Uterine smooth muscle cell (primary cell): ENCODE measurements at places on chromosomes 16 and 17. TPM values are rescaled to one million over a fixed set of nuclear protein-coding genes. Genes with fewer than 3 reads are reported as not detected.

PYCARD gene
- 57.3 and 76.4 TPM in 2 replicates for total RNA-seq

USH1G gene
- under 0.01 TPM in 1 of 2 replicates, not detected in the other for total RNA-seq

IL34 gene
- 2.0 and 6.2 TPM in 2 replicates for total RNA-seq

HOXB5 gene
- total RNA-seq = not detected in 2 replicates
